SJSA1 (cell line): ENCODE measurements at places on chromosomes 4 and X.

DNA sequence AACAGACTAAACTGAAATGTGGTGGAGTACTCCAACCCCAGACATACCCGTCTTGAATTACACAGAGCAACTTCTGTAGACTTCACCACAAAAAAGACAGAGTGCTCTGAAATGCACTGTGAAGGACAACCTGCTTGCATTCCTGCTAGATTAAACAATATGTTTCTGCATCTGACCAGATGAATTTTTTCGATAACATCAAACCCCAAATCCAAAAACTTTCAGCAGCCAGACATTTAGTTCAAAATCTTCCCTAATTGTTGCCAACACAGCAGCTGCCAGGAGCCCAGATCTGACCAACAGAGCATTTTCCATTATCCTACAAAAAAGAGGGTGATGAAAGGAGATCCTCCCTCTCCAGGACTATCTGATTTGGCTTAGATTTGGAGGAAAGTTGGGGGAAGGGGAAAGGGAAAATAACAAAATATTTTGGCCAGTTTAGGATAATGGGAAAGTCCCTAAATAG is 356.5 kb downstream of the PDGFC start:
- no peak for DNase-seq
- H3K27ac ChIP-seq = peak overlapping the region; percentile 39; the same call in 1 of the 2 replicates
- no peak overlapping the region for H3K4me3 ChIP-seq
- no peaks in the 10 kb centered on the region for H3K36me3 ChIP-seq
- no peaks in the 10 kb centered on the region for H3K27me3 ChIP-seq

DNA sequence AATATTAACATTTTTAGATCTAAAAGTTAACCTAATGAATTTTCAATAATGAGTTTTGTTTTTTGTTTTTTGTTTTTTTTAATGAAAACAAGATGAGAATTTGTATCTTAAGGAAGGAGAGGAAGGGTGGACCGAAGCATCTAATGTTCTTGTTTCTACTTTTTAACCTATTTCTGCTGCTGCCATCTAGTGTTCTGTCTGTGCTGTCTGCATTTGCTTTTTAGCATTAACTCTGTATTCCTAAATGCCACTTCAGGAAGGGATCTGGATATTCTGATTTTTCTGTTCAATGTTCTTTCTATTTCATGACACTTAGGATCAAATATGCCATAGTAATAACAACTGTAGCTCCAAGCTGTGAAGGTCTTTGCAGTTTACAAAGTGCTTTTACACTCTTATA is 161.7 kb downstream of the BRWD3 start:
- no peak overlapping the region for H3K27ac ChIP-seq
- no peak overlapping the region for H3K4me3 ChIP-seq
- no peaks in the 10 kb centered on the region for H3K36me3 ChIP-seq
- no peaks in the 10 kb centered on the region for H3K27me3 ChIP-seq
- DNase-seq = no peak
- H3K4me1 ChIP-seq = no peaks in the 10 kb centered on the region

- no peak overlapping the region for H3K4me3 ChIP-seq
- H3K4me1 ChIP-seq = no peaks in the 10 kb centered on the region
- H3K36me3 ChIP-seq = no peaks in the 10 kb centered on the region
- H3K27ac ChIP-seq = no peak overlapping the region
- no peak for DNase-seq
- no peaks in the 10 kb centered on the region for H3K27me3 ChIP-seq
Observed at GRCh38 chr4:148857239-148857972, 415.2 kb upstream of the NR3C2 start.

DNA sequence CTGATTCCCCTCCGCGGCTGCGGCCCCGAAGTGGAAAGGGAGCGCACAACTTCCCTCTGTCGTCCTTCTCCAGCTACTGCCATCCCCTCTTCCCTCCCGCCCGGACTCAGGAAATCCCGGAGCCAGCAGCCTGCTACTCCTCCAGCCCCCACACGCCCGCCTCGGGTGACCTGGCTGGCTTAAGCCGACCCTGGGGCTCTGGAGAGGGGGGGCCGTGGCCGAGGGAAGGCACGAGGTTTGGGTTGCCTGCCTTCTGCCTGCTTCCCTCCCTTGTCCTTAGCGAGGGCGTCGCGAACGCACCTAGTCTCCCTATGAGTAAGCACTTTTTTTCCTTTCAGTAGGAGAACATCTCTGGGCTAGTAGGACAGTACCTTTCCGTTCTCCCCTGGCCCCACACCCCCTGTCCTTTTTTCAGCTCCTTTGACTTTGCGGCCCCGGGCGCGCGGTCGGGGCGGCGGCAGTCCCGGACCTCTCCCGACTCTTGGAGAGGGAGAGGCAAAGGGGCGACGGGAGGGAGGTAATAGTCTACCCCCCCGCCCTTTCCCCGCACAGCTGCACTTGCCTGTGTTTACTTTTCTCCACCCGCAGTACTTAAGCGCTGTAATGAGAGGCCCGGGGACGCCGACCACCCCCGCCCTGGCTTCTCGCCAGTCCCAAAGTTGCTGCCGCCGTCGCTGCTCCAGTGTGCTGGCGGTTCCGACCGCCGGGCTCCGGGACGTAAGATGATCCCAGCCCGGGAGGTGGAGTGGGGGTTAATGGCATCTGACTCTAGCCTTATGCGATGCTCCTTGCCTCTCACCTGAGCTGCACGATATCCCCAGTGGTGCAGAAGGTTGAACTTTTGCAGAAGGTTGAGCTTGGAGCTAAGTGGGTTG is 868 bp downstream of the PLS3 start:
- H3K36me3 ChIP-seq = peaks cover 3% of the 10 kb centered on the region
- H3K4me3 ChIP-seq = peak overlapping the region; percentile 67
- no peaks in the 10 kb centered on the region for H3K27me3 ChIP-seq
- peak; percentile 55 for DNase-seq

GRCh38 chrX:39264023-39264422 is 462.8 kb downstream of the MID1IP1 start:
- H3K27me3 ChIP-seq = no peaks in the 10 kb centered on the region
- no peak overlapping the region for H3K4me3 ChIP-seq
- H3K27ac ChIP-seq = no peak overlapping the region
- DNase-seq = no peak
- H3K4me1 ChIP-seq = peaks cover 7% of the 10 kb centered on the region; the same call in 1 of the 2 replicates

DNA sequence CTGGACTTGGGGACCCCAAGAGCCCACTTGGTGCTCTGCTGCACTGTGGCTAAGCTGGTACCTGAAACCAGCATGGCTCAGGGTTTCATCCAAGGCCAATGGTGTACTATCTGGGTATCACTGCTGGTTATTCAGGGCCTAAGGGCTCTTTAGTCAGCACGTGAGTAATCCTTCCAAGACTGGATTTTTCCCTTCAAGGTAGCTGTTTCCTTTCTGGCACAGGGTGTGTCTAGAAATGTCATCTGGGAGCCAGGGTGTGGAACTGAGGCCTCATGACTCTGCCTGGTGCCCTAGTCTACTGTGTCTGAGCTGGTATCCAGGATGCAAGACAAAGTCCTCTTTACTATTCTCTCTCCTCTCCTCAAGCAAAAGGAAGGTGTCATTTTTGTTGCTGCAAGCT is 99.0 kb upstream of the QRFPR start:
- no peak overlapping the region for H3K27ac ChIP-seq
- H3K4me3 ChIP-seq = no peak overlapping the region
- no peak for DNase-seq
- no peaks in the 10 kb centered on the region for H3K36me3 ChIP-seq
- no peaks in the 10 kb centered on the region for H3K27me3 ChIP-seq

DNA sequence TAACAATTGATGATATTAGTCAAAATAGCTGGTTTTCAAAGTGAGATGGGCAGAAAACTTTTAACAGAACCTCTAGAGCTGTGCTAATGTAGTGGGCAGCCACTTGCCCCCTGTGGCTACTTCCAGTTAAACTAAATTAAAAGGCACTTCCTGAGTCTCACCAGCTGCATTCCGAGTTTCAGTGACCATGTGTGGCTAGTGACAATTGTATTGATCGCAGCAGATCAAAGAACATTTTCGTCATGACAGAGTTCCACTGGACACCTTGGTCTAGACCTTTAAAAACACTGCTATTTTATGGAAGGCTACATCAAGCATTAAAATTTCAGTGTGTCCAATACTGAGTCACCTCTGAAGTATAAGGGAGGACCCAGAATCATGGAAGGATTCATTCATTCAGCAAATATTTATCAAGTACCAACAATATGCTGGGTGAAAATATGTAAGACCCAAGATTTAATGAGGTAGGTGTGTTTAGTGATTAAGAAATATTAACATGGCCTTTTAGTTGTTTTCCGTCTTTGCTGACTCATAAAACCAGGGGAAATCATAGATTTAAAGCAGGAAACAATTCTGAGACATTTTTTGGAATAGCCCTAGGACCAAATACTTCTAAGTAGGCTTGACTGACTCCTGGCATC is 5.1 kb upstream of the FAT1 start:
- peaks cover 20% of the 10 kb centered on the region for H3K4me1 ChIP-seq
- H3K27ac ChIP-seq = peak overlapping the region; percentile 95
- H3K4me3 ChIP-seq = peak overlapping the region; percentile 74
- no peaks in the 10 kb centered on the region for H3K27me3 ChIP-seq
- DNase-seq = peak; percentile 52
- H3K36me3 ChIP-seq = peaks cover 31% of the 10 kb centered on the region

DNA sequence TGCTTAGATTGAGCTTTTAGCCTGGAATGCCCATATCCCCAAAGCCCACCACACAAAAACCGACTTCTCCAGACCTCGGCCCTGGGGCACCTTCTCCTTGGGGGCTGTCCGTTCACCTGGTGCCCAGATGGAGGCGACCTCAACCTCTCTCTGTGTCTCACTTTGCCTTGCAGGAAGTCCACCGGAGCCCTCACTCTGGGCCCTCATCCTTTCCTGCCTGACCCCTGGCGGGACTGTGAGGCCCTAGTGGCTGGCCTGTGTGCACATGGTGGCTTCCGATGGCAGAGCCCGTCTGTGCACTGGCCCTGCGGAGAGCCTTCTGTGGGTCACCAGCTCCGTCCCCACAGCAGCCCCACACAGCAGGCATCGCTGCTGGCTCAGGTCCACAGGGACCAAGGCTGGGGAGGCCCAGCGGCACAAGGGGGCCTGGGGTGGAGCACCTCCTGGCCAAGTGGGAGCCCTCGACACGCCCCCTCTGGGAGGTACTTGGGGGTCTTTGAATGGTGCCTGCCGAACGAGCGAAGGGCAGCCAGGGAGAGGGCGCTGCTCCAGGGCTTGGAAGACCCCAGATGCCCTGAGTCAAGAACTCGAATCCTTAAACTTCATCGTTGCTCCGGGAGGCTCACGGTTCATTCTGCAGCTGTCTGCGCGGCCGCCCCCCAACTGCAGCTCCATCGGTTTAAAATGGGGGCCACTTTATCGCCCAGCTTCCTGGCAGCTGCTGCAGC is 97.2 kb upstream of the ADRA2C start:
- DNase-seq = no peak
- H3K4me1 ChIP-seq = peaks cover 15% of the 10 kb centered on the region
- no peak overlapping the region for H3K27ac ChIP-seq
- peaks cover 3% of the 10 kb centered on the region; the same call in 1 of the 2 replicates for H3K27me3 ChIP-seq
- H3K4me3 ChIP-seq = no peak overlapping the region

- no peaks in the 10 kb centered on the region for H3K27me3 ChIP-seq
- H3K4me3 ChIP-seq = no peak overlapping the region
- no peak for DNase-seq
- H3K4me1 ChIP-seq = peaks cover 35% of the 10 kb centered on the region
- no peaks in the 10 kb centered on the region for H3K36me3 ChIP-seq
Observed at GRCh38 chr4:78533854-78534253, 17.7 kb upstream of the ANXA3 start.

DNA sequence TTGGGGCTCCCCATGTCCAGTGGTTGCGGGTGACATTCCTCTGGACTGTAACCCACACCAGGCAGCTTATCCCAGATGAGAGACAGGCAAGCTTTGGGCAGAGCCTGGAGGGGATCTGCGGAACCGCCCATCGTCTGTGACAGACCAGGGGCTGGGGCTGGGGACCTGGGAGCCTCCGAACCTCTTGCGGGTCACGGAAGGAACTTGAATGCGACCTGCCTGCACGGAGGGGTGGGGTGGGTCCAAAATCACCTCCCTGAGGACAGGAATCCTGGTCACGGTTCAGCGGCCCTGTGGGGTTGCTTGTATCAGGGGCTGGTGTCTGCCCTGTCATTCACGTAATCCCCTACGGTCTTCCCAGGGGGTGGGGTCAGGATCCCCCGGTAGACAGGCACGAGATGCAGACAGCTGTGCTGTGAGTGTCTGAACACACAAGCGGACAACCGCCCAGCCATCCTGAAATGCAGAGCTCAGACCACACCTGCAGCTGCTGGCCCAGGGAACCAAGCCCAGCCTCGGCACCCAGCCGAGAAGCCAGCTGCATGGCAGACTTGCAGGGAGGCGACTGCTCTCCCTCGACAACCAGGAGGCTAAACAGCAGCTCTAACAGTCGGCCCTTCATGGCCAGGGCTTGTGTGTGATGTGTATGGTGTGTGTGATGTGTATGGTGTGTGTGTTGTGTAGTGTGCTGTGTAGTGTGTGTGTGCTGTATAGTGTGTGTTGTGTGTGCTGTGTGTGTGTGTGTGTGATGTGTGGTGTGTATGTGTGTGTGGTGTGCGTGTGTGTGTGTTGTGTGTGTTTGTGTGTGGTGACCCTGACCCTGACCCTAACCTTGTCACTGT is 105.9 kb upstream of the ADRA2C start:
- no peak overlapping the region for H3K4me3 ChIP-seq
- no peak overlapping the region for H3K27ac ChIP-seq
- no peak for DNase-seq
- peaks cover 31% of the 10 kb centered on the region for H3K27me3 ChIP-seq
- H3K4me1 ChIP-seq = peaks cover 18% of the 10 kb centered on the region
- H3K36me3 ChIP-seq = no peaks in the 10 kb centered on the region

GRCh38 chrX:40090050-40090804 is 7.5 kb downstream of the BCOR start:
- H3K4me1 ChIP-seq = peaks cover 76% of the 10 kb centered on the region
- peak overlapping the region; percentile 18 for H3K4me3 ChIP-seq
- no peaks in the 10 kb centered on the region for H3K27me3 ChIP-seq
- DNase-seq = peak; percentile 22
- no peak overlapping the region for H3K27ac ChIP-seq

DNA sequence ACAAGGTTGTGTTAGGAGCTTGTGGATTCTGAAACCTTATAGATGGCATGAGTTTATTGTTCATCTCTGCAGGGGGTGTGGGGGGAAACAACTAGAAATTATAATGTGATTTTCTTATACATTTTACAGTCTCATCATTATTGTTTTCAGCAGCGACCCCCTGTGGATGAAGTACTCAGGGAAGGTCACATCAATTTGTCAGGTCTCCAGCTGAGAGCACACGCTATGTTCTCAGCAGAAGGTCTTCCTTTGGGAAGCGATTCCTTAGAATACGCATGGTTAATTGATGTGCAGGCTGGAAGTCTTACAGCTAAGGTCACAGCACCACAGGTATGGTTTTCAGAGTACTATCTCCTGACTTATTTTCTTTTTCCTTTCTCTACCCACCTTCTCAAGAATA is 72.2 kb downstream of the BLTP1 start:
- no peak overlapping the region for H3K4me3 ChIP-seq
- H3K4me1 ChIP-seq = no peaks in the 10 kb centered on the region
- H3K27ac ChIP-seq = no peak overlapping the region
- no peaks in the 10 kb centered on the region for H3K27me3 ChIP-seq
- H3K36me3 ChIP-seq = peaks cover 6% of the 10 kb centered on the region; the same call in 1 of the 2 replicates

DNA sequence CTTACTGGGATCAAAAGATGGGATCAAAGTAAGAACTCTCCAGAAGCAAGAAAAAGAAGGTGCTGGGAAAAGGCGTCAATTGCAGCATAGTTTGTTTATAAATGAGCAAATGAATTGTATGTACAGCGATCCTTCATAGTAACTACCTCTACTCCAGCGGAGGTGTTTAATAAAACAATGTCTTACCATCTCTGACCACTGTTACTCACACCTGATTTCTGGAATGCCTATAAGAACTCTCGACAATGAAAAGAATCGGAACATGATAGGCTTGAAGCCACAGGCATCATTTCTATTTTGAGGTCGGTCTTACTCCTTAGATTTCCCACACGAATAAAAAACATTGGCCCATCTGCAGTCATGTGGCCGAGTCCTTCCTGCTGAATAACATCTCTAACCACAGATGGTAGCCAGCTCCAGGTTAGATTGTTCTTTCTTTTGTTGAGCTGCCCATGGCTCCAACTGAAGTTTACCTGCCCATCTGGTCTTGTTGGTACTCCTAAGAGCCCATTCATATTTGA is 67.6 kb downstream of the CLDN34 start:
- DNase-seq = no peak
- no peak overlapping the region for H3K4me3 ChIP-seq
